ENCODE measurements at places on chromosomes 16 and 17. TPM values are rescaled to one million over a fixed set of nuclear protein-coding genes. Genes with fewer than 3 reads are reported as not detected.

DNA sequence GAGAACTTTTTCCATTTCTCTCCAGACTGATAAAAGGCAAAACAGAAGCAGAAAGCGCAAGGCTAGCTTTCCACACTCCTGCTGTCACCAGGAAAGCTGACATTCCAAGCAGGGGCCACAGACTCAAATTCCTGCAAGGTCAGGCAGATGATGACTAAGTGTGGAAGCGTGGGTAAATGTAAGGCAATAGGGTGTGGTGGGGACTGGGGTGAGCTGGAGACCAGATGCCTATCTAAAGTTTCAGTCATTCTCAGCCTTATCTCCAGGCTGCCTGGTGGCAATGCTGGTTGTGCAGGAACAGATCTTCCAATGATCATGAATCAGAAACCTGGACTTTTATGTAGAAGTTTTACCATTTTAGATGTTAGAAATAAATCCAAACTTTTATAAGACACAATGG is 224.1 kb downstream of the GSG1L start:
- peak; percentile 5 for DNase-seq

- no peak for DNase-seq
Measured at GRCh38 chr17:34740565-34741520, 161.5 kb downstream of the TMEM132E start.

DNA sequence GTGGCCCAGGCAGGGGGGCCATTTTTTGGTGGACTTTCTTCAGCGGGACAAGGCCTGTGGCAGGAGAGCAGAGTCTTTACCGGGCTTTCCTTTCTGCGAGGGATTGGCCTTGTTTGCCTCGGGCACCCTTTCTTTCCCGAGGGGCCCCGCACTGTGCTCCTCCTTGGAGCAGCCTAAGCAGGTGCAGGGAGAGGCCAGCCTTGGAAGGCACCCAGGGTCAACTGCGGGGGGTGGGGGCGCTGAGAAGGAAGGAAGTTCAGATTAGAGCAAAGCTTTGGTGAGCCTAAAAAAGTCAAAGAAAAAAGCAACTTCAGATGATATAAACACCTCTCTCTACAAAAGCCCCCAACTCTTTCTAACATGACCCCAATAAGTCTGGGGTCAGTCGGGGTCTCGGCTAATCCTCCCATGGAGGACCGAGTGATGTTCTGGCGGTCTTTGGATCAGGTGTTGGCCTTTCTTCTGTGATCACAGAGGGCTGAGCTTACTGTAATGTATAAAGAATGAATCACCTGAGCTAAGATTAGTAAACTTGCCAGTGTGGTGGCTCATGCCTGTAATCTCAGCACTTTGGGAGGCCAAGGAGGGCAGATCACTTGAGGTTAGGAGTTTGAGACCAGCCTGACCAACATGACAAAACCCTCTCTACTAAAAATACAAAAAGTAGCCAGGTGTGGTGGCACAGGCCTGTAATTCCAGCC is 63.0 kb downstream of the PGS1 start:
- DNase-seq, result peak; percentile 7

DNA sequence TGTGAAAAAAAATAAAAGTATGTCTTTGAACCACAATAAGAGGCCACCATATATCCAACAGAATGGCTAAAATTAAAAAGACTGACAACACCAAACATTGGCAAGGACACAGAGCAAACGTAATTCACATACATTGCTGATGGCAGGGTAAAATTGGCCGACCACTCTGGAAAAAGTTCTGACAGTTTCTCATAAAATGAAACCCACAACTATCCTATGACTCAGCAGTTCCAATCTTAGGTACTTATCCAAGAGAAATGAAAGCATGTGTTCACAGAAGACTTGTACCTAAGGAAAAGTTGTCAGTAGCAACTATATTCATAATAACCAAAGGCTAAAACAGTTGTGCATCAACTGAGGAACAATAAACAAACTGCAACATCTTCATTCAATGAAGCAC is 357.3 kb upstream of the XYLT1 start:
- DNase-seq, result peak; percentile 58

DNA sequence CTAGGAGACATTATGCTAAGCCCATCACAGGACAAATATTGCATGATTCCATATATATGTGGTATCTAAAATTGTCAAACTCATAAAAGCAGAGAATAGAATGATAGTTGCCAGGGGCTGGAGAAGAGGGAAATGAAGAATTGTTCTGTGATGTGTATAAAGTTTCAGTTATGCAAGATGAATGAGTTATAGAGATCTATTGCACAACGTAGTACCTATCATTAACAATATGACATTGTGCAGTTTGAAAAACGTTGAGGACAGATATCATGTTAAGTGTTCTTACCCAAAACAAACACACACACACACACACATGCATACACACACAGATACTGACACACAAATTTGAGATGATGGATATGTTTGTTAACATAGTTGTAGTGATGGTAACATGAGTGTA is 871.6 kb upstream of the GOT2 start:
- DNase-seq, result peak; percentile 11

GRCh38 chr16:54986409-54986808 is 55.7 kb downstream of the IRX5 start:
- no peak for DNase-seq

GRCh38 chr16:265002-265529 is 10.7 kb downstream of the RGS11 start:
- DNase-seq, result no peak

DNA sequence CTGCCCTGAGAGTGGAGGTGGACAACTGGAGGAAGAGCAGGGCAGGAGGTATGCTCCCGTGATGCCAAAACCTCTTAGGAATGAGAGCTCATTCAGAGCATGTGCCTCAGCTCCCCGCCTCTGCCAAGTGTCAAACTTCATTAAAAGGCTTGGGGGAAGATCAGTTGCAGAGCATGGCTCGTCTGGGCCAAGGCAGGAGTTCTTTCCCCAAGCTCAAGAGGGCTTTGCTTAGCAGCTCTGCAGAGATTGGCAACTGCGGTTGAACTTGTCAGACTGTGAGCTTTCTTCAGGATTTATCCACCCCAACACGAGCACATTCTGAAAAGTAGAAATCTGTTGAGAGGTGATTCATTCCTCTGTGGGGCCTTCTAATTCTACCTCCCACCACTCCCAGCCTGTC is 248.1 kb downstream of the HS3ST3A1 start:
- DNase-seq, result no peak

DNA sequence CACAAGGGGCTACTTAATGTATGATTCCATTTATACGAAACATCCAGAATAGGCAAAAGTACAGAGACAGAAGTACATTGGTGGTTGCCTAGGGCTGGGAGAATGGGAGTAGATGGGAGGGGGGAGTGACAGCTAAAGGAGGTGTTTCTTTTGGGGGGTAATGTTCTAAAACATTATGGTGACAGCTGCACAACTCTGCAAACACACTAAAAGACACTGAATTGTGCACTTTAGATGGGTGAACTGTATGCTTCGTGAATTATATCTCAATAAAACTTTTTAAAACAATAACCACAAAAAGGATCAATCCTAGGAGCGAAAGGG is 661 bp downstream of the LYRM9 start:
- DNase-seq, result no peak

GRCh38 chr17:51739245-51739886 is 419.1 kb downstream of the CA10 start:
- no peak for DNase-seq

DNA sequence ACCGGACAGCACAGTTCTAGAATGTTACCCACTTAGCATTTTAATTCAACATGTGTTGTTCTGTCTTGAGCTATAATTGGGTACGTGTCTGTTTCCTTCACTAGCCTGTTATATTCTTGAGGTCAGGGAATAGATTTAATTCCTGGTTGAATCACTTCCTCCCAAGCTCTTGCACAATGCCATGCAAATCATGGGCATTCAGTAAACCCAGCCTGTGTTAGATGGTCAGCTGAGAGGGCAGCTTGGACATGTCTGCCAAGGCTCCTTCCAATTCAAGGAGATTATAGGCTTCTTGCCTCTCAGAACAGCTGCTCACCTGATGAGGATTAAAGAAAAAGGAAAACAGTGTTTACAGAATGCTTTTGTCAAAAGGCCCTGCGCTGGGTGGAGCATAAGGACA is 12.6 kb downstream of the C1QTNF1 start:
- DNase-seq, result peak; percentile 63

GRCh38 chr17:61073799-61074513 is 325.7 kb upstream of the TBX2 start:
- peak; percentile 20 for DNase-seq

DNA sequence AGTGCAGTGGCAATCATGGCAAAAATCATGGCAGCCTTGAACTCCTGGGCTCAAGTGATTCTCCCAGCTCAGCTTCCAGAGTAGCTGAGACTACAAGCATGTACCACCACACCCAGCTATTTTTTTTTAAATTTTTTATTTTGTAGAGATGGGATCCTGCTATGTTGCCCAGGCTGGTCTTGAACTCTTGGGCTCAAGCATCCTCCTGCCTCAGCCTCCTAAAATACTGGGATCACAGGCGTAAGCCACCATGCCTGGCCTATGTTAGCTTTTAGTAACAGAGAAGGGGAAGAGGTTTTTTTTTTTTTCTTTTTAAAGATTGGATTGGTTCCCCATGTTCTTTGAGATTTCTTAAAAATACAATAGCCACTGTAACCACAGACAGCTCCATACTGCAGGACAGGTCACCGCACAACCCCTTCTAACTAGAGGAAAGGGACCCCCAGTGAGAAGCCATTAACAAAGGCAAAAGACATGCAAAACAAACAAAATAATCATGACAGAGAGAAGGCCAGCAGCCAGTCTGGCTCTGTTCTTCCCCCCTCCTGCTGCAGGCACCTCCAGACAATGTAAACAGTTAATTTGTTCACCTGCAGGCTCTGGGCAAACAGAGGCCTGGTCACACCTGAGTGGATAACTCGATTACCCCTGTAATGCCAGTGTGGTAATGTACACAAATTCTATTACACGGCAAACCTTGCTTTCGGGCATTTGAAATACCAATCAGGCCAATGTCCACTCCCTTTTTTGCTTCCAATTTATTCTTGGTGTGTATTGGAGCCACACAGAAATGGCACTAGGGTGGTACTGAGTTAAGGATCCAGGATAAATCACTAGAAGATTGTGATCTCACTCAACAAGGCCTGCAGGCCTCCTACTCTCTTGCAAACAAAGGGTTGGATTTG is 52.9 kb downstream of the SNX11 start:
- no peak for DNase-seq

- no peak for DNase-seq
Measured at GRCh38 chr17:16381496-16381820, 567 bp downstream of the UBB start.

DNA sequence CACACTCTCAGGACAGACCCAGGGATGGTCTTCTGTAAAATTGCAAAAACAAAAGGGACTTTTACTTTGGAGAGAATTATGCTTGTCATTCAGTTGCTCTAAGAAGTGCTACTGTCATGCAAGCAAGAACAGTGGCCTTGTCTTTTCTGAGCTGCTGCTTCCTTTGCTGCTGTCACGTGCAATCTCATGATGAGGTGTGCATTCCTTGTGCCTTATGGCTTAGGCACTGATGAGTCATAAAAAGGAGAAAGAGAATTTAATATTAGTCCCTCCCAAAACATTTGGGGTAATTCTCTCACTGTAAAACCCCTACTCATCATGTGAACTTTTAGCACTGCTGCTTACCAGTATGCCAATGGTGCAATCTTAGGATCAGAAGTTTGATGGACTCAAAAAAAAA is 2051.3 kb downstream of the TP53TG3F start:
- no peak for DNase-seq

DNA sequence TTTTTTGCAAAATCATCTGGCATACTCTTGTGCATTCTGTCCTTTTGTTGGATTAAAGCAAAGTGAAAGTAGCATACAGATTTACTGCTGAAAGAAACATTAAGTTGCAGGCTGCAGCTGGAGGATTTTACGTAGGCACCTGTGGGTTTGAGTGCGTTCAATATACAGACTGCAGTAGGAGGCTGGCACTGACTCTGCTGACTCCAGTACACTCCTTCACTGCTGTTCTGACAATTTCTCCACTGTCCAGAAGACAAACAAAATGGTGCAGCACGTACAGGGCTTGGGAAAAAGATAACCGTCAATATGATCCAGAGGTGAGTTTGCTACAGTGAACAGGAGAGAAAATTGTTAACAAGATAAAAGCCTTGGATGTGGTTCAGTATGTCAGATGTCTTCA is 73.3 kb downstream of the TANC2 start:
- DNase-seq, result no peak

GRCh38 chr17:20253323-20253722 is 214.0 kb downstream of the LGALS9B start:
- no peak for DNase-seq

DNA sequence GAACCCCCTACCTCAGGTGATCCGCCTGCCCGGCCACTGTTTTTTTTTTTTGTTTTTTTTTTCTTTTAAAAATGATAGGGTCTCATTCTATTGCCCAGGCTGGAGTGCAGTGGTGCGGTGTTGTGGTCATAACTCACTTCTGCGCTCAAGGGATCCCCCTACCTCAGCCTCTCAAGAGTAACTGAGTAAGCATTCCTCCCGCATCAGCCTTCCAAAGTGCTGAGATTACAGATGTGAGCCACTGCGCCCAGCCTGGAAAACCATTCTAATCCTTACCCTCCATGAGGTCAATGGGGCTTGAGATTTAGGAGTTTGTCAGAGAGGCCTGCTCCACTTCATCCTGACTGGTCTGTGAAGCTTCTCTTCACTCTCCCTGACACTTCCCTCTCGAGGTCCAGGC is 12.5 kb downstream of the ERAL1 start:
- no peak for DNase-seq

DNA sequence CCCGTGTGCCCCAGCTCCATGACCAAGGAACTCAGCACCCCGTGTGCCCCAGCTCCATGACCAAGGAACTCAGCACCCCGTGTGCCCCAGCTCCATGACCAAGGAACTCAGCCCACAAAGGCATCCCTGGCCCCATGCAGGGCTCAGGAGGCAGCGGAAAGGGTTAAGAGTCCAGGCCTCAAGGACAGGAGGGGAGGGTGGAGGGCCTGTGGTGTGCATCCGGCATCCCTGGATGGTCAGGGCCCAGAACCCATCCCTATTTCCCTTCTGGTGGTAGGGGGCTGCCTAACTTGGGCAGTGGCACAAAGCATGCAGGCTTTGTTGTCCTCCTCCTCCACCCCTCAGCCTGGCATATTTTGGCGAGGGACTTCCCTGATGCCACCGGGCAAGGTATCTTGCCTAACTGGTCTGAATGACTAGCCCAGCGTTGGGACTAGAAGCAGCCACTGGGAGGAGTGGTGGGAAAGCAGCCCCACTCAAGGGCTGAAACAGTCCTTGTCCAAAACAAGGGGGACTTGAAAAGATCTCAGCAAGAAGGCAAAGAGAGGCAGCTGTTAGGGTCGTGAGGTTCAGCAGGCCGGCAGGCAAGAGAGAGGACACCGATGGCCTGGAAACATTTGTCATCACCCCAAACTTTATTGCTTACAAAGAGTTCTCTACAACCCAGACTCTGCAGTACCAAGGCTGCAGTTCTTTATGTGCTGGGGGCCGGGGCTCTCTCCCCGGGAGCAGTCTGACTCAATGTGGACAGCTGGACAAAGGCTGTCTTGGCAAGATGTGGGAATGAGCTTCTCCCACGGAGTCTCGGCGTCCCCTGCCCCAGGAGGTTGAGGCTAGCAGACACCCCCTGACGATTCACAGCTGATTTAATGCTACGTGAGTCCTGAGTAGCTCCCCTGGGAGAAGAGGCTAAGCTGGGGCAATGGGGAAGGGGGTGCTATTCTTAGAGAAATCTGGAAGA is 902 bp upstream of the SPATA32 start:
- no peak for DNase-seq

GRCh38 chr16:175011-175949 is 1.2 kb upstream of the HBA1 start:
- no peak for DNase-seq

HSF5 gene
- not detected for total RNA-seq

SPNS1 gene
- total RNA-seq, result 34.9 TPM

ZNF778 gene
- 4.3 TPM for total RNA-seq

CACNG3 gene
- total RNA-seq, result not detected

GDPD1 gene
- total RNA-seq, result 2.2 TPM

XYLT1 gene
- 11.5 TPM for total RNA-seq

ICAM2 gene
- 0.48 TPM for total RNA-seq

DOC2B gene
- not detected for total RNA-seq

UTS2R gene
- not detected for total RNA-seq

Measured in foreskin keratinocyte (primary cell).